ENCODE measurements at places on chromosomes 2 and 18.

- DNase-seq = no peak
- peaks cover 69% of the 10 kb centered on the region for H3K27me3 ChIP-seq
- H3K36me3 ChIP-seq = no peaks in the 10 kb centered on the region
- no peak overlapping the region for H3K27ac ChIP-seq
- peaks cover 6% of the 10 kb centered on the region for H3K4me1 ChIP-seq
Measured at GRCh38 chr2:42045848-42046748, 1.7 kb upstream of the PKDCC start.

- H3K36me3 ChIP-seq = peaks cover 46% of the 10 kb centered on the region
- peaks cover 21% of the 10 kb centered on the region for H3K4me1 ChIP-seq
Measured at GRCh38 chr2:241443486-241444223, 64.7 kb downstream of the STK25 start.

DNA sequence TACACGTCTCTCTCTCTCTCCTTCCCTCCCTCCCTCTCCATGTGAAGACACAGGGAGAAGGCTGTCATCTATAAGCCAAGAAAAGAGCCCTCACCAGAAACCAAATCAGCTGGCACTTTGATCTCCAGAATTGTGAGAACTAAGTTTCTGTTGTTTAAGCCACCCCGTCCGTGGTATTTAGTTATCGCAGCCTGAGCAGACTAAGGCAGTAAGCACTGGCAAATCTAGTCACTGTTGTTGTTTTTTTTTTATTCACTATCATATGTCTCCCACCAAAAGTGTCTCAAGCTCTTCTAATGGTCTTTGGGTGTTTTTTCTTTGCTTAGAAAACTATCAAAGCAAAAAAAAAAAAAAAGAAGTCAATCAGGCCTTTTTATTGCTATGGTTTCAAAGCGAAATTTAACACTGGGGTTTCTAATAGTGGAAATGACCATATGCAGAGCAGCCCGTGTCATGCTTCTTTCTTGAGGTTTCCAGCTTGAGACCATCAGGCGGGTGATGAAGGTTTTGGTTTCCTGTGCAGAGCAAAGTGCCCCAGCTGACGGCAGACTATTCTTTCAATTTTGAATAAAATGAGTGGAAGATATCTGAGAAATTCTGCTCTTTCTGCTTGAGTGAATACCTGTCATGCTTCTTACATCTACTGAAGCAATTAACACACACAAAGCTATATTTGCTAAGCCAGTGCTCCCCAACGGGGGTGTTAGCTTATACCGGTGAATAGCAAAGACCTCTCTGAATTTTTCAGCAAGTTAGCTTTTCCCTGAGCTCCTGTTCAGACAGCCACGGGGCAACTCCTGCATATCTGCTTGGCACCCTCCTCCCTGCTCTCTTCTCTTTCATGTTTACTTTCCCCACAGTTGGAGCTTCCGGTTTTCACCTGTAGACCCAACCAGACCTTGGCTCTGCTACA, 394.1 kb upstream of the ATP5MC3 start:
- DNase-seq = peak; percentile 7
- H3K36me3 ChIP-seq = peaks cover 2% of the 10 kb centered on the region
- H3K4me3 ChIP-seq = peak overlapping the region; percentile 31
- no peaks in the 10 kb centered on the region for H3K27me3 ChIP-seq
- peak overlapping the region; percentile 15 for H3K27ac ChIP-seq

- H3K4me1 ChIP-seq = no peaks in the 10 kb centered on the region
- H3K27ac ChIP-seq = no peak overlapping the region
- no peaks in the 10 kb centered on the region for H3K36me3 ChIP-seq
- H3K4me3 ChIP-seq = no peak overlapping the region
- no peak for DNase-seq
Measured at GRCh38 chr2:217948897-217949296, 53.9 kb downstream of the TNS1 start.

DNA sequence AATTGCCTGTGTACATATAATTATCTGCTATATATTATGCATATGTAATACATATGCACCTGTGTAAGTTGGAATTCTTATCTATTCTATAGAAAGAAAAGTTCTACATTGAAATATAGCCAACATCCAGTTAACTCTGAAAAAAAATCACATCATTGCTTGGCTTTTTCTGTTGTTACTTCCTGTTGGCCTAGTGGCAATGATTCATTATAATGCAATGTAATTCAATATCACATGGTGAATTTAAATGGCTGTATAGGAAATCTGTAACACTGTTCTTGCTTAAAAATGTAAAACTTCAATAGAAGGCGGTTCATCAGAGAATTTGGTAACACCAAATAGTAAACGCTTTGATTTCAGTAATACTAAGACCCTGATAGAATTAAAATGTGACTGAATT, 44.5 kb upstream of the MAP4K3 start:
- H3K27me3 ChIP-seq = no peaks in the 10 kb centered on the region
- H3K27ac ChIP-seq = no peak overlapping the region
- H3K4me3 ChIP-seq = no peak overlapping the region
- DNase-seq = no peak
- H3K4me1 ChIP-seq = peaks cover 35% of the 10 kb centered on the region
- H3K36me3 ChIP-seq = peaks cover 16% of the 10 kb centered on the region

DNA sequence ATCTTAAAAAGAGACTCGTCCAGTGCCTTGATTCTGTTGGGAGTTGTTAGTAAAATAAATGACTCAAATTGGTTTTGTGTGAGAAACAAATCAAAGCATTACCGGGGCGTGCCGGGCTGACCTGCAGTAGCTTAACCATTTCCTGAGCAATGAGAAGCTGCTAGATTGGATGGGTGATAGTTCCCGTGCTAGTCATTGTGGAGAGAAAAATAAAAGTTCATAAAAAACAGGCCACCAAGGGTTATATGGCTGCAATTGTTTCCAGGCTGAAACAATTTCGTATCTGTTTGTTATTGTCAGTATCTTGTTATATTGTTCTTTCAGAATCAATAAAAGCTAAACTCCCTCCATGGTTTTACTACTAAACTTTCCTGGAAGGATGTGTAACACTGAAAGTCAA, 314.4 kb downstream of the MTX2 start:
- no peaks in the 10 kb centered on the region for H3K4me1 ChIP-seq
- no peak overlapping the region for H3K4me3 ChIP-seq
- H3K36me3 ChIP-seq = no peaks in the 10 kb centered on the region
- no peak overlapping the region for H3K27ac ChIP-seq
- no peak for DNase-seq

GRCh38 chr18:59870623-59871130, 29.1 kb upstream of the PMAIP1 start:
- no peak overlapping the region for H3K27ac ChIP-seq
- no peaks in the 10 kb centered on the region for H3K36me3 ChIP-seq
- DNase-seq = no peak
- H3K4me3 ChIP-seq = no peak overlapping the region

- no peaks in the 10 kb centered on the region for H3K27me3 ChIP-seq
- H3K36me3 ChIP-seq = no peaks in the 10 kb centered on the region
- no peak overlapping the region for H3K4me3 ChIP-seq
- no peak for DNase-seq
- H3K27ac ChIP-seq = no peak overlapping the region
Measured at GRCh38 chr2:36369716-36370115, 14.1 kb downstream of the CRIM1 start.

DNA sequence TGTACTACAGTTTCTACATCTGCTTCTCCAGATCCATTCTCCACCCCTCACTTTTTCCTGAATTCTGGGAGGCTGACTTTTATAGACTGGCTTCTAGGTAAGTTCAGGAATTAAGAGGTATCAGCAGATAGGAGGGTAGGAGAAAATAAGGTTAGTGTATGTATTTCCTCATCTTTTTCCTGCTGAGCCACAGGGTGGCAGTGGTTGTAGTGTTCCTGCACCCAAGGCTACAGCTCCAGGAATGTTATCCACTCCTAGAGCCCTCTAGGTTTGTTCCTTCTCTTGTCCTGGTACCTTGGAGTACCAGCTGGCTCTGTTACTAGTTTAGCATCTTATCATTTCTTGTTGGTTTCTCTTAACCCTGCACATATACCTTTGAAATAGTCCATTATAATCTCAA, 40.7 kb upstream of the C2orf66 start:
- no peak overlapping the region for H3K4me3 ChIP-seq
- H3K27ac ChIP-seq = no peak overlapping the region
- H3K27me3 ChIP-seq = no peaks in the 10 kb centered on the region
- H3K36me3 ChIP-seq = no peaks in the 10 kb centered on the region
- H3K4me1 ChIP-seq = no peaks in the 10 kb centered on the region
- DNase-seq = no peak

DNA sequence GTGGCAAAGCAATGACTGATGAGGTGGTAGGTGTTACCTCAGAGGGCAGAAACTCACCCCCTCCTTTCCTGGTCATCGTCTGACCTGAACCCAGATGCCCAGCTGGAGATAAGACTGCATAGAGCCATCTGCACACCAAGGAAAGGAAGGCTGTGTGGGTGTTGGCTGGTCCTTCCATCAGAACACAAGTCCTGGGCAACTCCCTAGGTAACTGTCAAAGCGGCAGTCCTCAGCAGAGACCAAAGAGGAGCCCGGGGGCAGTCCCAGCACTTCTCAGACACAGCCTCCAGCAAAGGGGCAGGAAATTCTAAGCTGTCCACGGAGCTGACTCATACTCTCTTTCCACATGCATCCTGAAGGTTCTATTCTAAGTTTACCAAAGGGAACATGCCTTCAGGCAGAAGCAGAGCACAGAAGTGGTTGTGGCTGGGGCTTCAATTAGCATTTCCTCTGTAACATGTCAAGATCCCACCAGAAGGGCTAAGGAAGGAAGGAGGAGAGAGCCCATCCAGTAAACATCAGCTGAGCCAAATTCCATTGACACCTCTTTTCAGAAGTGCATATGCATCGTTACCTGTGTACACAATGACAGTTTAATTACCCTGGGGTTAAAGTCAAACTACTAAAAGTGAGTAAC, 54.7 kb downstream of the SPRED2 start:
- peaks cover 33% of the 10 kb centered on the region for H3K4me1 ChIP-seq
- no peak overlapping the region for H3K4me3 ChIP-seq
- peaks cover 8% of the 10 kb centered on the region for H3K27me3 ChIP-seq
- H3K27ac ChIP-seq = no peak overlapping the region
- peaks cover 8% of the 10 kb centered on the region for H3K36me3 ChIP-seq

- no peak for DNase-seq
- no peak overlapping the region for H3K4me3 ChIP-seq
- H3K27me3 ChIP-seq = peaks cover 18% of the 10 kb centered on the region
- no peaks in the 10 kb centered on the region for H3K4me1 ChIP-seq
- H3K27ac ChIP-seq = no peak overlapping the region
Measured at GRCh38 chr2:28975671-28976070, 5.4 kb upstream of the TOGARAM2 start.

GRCh38 chr2:67900826-67901225, 162.0 kb downstream of the C1D start:
- H3K27me3 ChIP-seq = peaks cover 6% of the 10 kb centered on the region
- no peak overlapping the region for H3K4me3 ChIP-seq
- H3K4me1 ChIP-seq = no peaks in the 10 kb centered on the region
- no peak overlapping the region for H3K27ac ChIP-seq
- DNase-seq = no peak
- no peaks in the 10 kb centered on the region for H3K36me3 ChIP-seq

DNA sequence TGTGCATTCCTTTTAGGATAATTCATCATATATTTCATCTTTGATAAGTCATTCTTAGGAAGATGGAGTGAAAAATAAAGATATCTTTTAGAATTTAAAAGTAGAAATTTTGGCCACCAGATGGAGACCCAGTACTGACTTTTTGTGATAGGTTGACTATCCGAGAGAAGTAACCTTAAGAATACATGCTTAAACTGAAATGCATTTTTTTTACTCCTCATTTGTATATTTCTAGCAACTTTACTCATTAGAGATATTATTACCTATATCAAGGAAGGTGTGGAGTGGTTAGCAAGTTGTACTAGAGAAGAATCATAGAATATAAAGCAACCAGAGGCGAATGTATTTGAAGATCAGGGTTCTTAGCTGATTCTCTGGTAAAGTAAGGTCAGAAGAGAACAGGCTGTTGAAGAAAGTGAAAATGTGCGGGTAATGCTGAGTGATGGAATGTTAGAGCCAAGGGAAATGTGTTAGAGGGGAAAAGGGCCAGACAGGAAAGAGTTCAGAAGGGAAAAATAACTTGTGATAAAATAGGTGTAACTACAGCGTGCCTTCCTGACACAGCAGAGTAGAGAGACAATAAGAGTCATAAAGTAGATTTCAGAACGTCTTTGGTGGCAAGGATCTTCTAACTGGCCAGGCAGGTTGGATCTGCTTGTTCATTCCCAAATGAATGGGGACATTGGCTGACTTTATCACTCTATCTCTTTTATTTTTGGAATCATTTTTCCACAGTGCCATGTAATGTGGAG, 52.3 kb downstream of the TDRD15 start:
- peaks cover 5% of the 10 kb centered on the region for H3K27me3 ChIP-seq
- H3K36me3 ChIP-seq = no peaks in the 10 kb centered on the region
- no peaks in the 10 kb centered on the region for H3K4me1 ChIP-seq

DNA sequence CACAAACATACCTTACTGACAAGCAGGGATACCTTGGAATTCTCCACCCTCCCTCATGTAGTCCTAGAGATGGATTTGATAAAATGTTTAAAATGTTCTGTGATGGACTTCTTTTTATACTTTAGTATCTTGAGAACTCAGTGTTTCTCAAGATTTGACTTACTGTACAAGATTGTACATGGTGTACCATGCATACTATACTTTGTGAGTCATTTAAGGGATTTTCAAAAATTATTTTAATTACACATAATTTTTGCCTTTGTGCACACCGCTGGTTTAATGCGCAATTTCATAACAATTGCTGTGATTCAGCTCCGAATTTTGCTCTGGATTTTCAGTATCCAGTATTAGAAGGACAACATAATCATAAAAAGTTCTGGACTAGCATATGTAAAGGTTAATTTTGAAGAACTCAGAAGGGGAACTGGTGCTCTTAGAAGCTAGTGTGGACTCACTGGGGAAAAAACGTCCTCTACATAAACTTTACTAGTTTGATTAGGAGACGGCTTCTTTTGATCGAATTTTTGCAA, 78.6 kb upstream of the ACSL3 start:
- no peak overlapping the region for H3K27ac ChIP-seq
- H3K27me3 ChIP-seq = peaks cover 5% of the 10 kb centered on the region
- no peak for DNase-seq
- no peak overlapping the region for H3K4me3 ChIP-seq
- no peaks in the 10 kb centered on the region for H3K36me3 ChIP-seq
- H3K4me1 ChIP-seq = peaks cover 5% of the 10 kb centered on the region

- H3K4me3 ChIP-seq = no peak overlapping the region
- H3K4me1 ChIP-seq = peaks cover 25% of the 10 kb centered on the region
- H3K27me3 ChIP-seq = no peaks in the 10 kb centered on the region
Measured at GRCh38 chr2:44242904-44243303, 32.4 kb upstream of the SLC3A1 start.

- no peak overlapping the region for H3K4me3 ChIP-seq
- DNase-seq = no peak
- H3K27ac ChIP-seq = no peak overlapping the region
- no peaks in the 10 kb centered on the region for H3K36me3 ChIP-seq
Measured at GRCh38 chr2:439556-440402, 151.9 kb upstream of the ALKAL2 start.

DNA sequence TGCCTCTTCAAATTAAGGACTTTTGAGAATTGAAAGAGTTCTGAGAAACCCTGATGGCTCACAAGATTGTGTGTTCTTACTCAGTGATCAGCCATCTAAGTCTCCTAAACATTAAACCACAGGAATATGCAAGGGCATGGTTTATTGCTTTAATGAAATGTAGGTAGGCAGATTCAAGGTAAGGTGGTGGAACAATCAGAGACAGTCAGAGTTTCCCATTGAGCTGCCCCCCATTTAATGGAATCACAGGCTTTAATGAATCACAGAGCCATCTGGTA, 107.8 kb upstream of the LRATD1 start:
- H3K27me3 ChIP-seq = no peaks in the 10 kb centered on the region
- no peaks in the 10 kb centered on the region for H3K4me1 ChIP-seq
- no peak overlapping the region for H3K4me3 ChIP-seq

Data from stimulated activated naive B cell treated with anti-CD40 and anti-IgM and Interleukin-4, amounts not matched to agents 10 μg/mL and 1 μg/mL and 100 μg/mL, for 72 hours (primary cell).